ENCODE measurements at places on chromosomes 2 and 18.

DNA sequence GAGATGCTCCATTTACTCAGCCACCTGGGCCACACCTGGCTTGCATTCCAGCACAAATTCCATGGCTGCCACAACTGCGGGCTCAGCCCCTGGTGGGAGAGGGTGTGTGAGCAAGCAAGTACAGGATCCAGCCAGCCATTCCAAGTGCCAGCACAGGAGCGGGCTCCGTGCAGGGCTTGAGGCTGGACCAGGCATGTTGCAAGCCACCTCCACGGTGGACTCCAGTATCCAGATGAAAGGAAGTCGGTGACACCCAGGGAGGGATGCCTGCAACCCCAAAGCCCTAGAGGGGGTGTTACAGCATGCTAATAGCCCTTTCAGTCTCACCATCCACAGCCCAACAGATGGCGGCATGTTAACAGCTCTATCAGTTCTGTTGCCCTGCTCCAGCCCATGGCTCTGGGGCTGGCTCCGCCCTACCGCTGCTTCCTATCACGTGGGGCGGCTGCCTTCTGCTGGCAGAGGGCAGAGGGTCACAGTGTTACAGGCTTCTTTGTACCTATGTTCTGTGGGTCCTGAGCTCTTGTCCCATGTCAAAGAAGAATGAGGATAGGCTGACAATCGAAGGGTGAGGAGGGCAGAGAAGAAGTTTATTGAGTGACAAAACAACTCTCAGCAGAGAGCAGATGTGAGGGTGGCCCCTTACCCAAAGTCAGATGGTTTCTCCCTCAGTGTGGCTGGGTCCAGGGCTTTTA lies 11.7 kb upstream of the GORASP2 start:
- DNase-seq: no peak

GRCh38 chr2:122300758-122301157 lies 545.3 kb downstream of the TSN start:
- peak; percentile 10 for DNase-seq

DNA sequence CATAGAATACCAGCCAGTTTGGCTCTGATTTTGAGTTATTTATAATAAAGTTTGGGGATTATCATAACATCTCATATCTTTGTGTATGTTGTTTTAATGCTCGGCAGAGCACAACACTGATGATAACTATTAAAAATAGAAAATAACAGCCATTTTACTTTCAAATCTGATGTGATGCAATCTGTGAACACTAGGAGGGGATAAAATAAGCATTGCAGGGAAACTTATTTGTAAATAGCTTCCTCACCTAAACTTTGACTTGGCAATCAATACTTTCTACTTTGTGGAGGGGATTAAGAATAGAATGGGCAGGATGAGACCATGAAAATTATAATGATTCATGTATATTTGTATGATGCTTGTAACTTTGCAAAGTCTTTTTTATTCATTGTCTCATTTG lies 54.4 kb downstream of the USP14 start:
- no peak for DNase-seq

- no peak for DNase-seq
These were observed 121.2 kb downstream of the CACNB4 start for GRCh38 chr2:151977631-151978030.

GRCh38 chr2:43222475-43223309 lies 3.7 kb downstream of the ZFP36L2 start:
- peak; percentile 32 for DNase-seq

DNA sequence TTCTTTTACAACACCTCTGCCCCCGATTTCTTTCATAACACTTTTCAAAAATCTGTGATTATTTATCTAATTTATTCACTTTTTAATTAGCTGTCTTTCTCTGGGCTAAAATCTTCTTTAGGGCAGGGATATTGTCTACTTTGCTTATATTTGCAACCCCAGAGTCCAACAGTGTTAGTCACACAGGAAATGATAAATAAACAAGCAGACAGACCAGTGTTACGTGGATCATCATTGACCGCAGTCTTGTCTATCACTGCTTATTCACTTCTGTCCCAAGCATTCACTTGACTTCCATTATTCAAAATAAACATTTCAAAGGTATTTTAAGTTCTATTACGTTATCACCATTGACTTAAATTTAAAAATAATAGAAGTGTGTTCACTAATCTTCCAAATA lies 237.6 kb upstream of the UBE2E3 start:
- DNase-seq: peak; percentile 63

DNA sequence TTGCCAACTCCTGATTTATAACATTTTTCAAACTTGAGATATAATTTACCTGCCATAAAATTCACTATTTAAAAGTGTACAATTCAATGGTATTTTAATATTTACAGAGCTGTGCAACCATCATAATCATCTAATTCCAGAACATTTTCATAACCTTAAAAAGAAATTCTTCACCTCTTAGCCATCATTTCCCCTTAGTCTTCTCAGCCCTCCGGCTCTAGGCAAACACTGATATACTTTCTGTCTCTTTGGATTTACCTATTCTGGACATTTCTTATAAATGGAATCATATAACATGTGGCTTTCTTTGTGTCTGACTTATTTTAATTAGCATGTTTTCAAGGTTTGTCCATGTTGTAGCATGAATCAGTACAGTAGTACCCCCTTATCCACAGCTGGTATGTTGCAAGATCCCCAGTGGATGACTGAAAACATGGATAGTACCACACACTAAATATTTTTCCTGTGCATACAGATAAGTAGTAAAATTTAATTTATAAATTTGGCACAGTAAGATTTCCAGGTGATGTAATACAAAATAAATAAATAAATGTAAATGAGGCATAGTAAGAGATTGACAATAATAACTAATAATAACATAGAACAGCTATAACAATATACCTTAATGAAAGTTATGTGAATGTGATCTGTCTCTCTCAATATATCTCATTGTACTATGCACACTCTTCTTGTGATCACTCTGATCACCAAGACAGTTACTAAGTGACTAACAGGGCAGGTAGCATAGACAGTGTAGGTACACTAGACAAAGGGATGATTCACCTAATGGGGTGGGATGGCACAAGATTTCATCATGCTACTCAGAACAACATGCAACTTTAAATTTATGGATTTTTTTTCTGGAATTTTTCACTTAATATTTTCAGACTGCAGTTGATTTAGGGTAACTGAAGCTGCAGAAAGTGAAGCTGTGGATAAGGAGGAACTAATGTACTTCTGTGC lies 73.1 kb downstream of the RAB3GAP1 start:
- DNase-seq: peak; percentile 75

GRCh38 chr2:11805920-11806319 lies 59.5 kb downstream of the LPIN1 start:
- DNase-seq: no peak

GRCh38 chr2:105324101-105324500 lies 5.4 kb downstream of the TGFBRAP1 start:
- no peak for DNase-seq
